Bronchial smooth muscle cell (primary cell): ENCODE measurements at places on chromosomes 6 and 20. TPM values are rescaled to one million over a fixed set of nuclear protein-coding genes. Genes with fewer than 3 reads are reported as not detected.

The ASIP gene
- not detected in 2 replicates for total RNA-seq

The NMBR gene
- total RNA-seq = 0.26 TPM in 1 of 2 replicates, not detected in the other

The PPP1R14C gene
- 0.17 and 0.95 TPM in 2 replicates for total RNA-seq

The BAK1 gene
- total RNA-seq = 6.3 and 6.9 TPM in 2 replicates

The OR12D3 gene
- not detected in 2 replicates for total RNA-seq

The BTN1A1 gene
- total RNA-seq = under 0.01 TPM in 1 of 2 replicates, not detected in the other

The SLC17A4 gene
- not detected in 2 replicates for total RNA-seq

The VSTM2L gene
- total RNA-seq = 0.32 and 2.7 TPM in 2 replicates

The ZFP57 gene
- total RNA-seq = 2.8 TPM in 1 of 2 replicates, not detected in the other

The HLA-DRB5 gene
- not detected in 2 replicates for total RNA-seq

The METTL24 gene
- 0.16 and 0.43 TPM in 2 replicates for total RNA-seq

The RBM24 gene
- total RNA-seq = 0.16 and 1.4 TPM in 2 replicates

The RNF182 gene
- 0.32 and 0.34 TPM in 2 replicates for total RNA-seq

The C20orf141 gene
- total RNA-seq = 0.32 TPM in 1 of 2 replicates, not detected in the other

The DDO gene
- total RNA-seq = 0.09 and 0.47 TPM in 2 replicates

The CST7 gene
- not detected in 2 replicates for total RNA-seq

The AKAP12 gene
- total RNA-seq = 113 and 143 TPM in 2 replicates

The WFDC5 gene
- not detected in 2 replicates for total RNA-seq

The KIF13A gene
- 56.8 and 61.3 TPM in 2 replicates for total RNA-seq

The TTK gene
- 0.34 and 3.2 TPM in 2 replicates for total RNA-seq

The BPIFB2 gene
- not detected in 2 replicates for total RNA-seq

The TCF21 gene
- 36.7 and 42.6 TPM in 2 replicates for total RNA-seq
